Amygdala (tissue), 56 donors: ENCODE measurements at places on chromosomes 16 and 17.

DNA sequence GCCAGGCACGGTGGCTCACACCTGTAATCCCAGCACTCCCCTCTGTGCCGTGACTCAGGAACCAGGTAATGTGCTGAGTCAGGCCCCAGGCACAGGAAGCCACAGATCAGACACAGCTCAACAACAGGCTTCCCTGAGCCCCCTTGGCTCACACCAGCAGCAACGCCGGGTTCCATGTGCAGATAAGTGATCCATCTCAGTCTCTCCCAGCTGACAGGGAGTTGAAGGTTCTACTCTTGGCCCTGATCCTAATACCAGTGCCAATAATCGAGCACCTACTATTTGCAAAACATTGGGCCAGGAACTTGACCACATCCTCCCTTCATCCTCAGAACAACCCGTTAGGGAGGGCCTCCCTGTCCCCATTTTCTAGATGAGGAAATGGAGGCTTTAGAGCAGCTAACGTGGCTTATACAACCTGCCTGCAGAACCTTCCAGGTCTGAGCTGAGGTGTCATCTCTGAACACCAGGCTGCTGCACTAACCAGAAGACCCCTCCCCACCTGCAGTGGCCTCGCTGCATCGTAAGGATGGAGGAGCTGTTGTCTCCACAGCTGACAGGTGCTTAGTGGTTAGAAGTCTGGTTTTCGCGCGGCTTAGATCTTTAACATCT is 64.8 kb upstream of the AMZ2 start:
- DNase-seq = no peak

- DNase-seq = no peak
Measured at GRCh38 chr17:10120749-10121148, 77.7 kb downstream of the GAS7 start.

DNA sequence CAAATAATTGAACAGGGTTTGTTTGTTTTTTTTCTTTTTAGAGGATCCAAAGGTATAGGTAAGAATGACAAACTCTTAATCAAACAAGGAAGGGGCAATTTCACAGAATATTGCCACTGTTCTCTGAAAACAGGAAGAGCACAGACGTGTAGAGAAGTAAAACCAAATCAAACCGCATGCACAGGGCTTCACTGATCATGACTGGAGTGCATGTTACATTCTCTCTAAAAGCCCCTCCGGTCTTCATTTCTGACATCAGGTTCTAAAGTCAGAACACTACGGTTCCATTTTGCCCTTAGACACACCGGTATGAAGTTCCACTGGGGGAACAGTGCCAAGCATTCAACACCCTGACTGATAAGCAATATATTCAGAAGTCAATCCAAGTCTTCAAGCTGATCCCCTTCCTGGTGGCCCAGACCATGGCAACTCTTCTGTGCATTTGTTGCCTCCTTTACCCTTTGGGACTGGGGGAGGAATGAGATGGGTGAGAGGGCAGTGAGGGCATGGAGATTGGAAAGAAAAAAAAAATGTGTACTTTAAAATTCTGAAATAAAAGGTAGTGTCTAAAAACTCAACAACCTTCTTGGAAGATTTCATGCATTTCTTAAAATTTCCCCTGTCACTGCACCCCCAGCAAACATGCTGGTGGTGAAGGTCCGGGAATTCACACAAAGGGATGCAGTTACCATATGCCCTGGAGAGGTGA is 1.4 kb downstream of the MMD start:
- no peak for DNase-seq

GRCh38 chr16:65153365-65154105 is 31.7 kb upstream of the CDH11 start:
- no peak for DNase-seq

DNA sequence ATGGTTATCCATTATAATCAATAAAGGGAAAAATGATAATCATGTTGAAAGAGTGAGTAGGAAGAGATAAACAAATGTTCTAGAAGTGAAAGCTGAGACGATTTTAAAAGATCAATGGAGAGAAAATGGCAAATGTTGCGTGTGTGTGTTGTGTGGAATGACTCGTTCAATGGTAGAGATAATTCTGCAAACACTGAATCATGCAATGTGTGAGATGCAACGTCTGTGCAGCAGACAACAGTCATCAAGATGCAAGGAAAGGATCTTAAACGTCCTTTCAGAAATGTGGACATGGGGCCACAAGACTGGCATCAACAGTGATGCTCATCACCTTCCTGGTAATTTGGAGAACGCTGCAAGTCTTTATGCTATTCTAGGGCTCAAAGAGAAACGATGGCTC is 124.4 kb downstream of the CDYL2 start:
- DNase-seq = no peak

- DNase-seq = no peak
Measured at GRCh38 chr17:2107506-2107905, 52.6 kb downstream of the HIC1 start.

GRCh38 chr17:63531022-63531965 is 8.1 kb downstream of the KCNH6 start:
- no peak for DNase-seq

GRCh38 chr17:45230787-45231480 is 9.2 kb downstream of the FMNL1 start:
- DNase-seq = no peak

- no peak for DNase-seq
Measured at GRCh38 chr17:78356101-78356713, 3.7 kb downstream of the SOCS3 start.

DNA sequence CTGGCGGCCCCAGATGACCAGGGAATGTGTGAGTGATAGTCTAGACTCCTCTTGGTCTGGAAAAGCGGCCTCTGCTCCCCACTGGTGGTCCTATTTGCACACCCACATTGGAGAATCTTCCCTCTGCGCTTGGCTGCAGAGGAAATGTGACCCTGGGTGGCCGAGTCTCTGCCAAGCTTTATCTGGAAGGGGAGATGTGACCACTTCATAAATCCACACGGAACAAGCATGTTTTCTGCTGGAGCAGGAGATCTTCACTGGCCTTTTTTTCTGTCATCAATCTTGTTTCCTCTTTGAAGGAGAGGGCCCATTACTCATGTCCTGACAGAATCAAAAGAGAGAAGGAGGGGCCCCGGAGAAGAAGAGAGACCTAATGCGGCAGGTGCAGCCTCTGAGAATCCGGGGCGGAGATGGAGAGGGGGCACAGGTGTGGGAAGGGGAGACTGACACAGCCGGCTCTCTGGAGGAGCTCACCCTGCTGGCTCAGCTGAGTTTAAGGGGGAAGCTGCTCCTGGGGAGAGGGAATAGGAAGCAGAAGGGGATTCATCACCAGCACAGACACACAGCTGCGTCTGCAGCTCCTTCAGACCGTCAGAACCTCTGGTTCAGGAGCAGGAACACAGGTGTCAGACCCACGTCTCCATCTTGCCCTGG is 116.3 kb downstream of the SOX9 start:
- no peak for DNase-seq

- no peak for DNase-seq
Measured at GRCh38 chr16:67006930-67007658, 18.7 kb downstream of the CES4A start.

- peak; percentile 62 for DNase-seq
Measured at GRCh38 chr17:35774499-35774898, 13.8 kb downstream of the C17orf50 start.

DNA sequence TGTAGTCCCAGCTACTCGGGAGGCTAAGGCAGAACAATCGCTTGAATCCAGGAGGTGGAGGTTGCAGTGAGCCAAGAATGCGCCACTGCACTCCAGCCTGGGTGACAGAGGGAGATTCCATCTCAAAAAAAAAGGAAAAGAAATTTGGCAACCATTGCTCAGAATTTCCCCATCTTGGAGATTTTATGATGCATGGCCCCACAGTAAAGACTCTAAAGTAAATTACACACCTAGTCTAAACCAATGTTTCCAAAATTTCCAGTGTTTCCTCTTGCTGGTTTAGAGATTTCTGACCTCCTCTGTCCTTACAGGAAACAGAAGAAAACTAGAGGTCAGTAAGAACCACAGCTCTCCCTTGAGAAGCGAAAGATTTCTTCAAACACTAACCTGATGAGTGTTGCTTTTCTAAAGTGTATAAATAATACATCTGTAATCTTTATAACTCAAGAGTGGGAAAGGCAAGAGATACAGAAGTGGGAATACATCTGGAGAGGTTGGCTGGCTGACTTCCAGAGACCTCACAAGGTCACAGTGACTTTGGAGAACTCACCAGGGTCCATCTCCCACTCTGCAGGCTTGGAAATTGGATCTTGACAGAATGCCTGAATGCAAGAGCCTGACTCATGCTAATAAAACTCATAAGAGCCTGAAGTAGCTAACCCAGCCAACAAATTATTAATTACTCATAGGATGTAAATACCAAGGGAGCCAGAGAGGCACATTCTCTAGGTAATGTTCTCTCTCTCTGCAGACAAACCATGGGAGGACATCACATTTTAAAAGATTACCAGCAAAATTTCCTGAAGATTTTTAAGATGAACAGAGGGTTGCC is 8.8 kb downstream of the ADAT1 start:
- no peak for DNase-seq

- no peak for DNase-seq
Measured at GRCh38 chr16:6926762-6927161, 405.9 kb upstream of the RBFOX1 start.

GRCh38 chr17:70369391-70369790 is 200.1 kb downstream of the KCNJ2 start:
- DNase-seq = no peak

GRCh38 chr17:37701496-37701898 is 43.4 kb downstream of the HNF1B start:
- DNase-seq = no peak

- DNase-seq = no peak
Measured at GRCh38 chr17:6374761-6375312, 60.1 kb downstream of the AIPL1 start.

GRCh38 chr16:56722200-56722842 is 7.6 kb upstream of the NUP93 start:
- no peak for DNase-seq

DNA sequence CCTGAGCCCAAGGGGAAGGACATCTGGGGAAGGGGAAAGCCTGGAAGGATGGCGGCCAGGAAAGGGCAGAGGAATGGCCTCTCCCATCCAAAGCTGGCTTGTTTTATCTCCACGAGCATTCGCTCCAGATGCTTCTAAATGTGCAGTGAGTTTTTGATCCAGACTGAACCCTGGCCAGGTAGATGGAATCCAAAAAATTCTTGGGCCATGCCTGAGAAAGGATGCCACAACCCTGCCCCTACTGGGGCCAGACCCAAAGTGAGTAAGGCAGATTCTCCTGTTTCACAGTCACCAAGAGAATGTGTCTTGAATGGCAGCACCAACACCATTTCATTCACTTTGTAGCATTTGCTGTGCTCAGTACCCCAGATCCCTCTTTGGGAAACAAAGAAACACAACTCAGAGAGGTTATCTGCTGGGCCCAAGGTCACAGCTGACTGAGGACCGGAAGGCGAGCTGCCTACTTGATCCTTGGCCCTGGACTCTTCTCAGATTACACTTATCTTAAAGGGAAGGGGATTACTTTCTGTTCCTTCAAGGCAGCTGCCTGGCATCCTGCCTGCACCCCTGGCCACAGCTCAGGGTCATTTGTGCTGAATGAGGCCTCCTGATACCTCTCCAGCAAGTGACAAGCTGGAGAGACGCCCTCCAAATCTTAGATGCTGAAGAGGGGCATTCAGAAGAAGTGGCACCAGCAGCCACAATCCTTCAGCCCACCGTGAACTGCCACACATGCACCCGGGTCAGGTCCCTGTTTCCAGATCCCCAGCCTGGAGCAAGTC is 3.6 kb downstream of the LRRC75A start:
- DNase-seq = no peak

DNA sequence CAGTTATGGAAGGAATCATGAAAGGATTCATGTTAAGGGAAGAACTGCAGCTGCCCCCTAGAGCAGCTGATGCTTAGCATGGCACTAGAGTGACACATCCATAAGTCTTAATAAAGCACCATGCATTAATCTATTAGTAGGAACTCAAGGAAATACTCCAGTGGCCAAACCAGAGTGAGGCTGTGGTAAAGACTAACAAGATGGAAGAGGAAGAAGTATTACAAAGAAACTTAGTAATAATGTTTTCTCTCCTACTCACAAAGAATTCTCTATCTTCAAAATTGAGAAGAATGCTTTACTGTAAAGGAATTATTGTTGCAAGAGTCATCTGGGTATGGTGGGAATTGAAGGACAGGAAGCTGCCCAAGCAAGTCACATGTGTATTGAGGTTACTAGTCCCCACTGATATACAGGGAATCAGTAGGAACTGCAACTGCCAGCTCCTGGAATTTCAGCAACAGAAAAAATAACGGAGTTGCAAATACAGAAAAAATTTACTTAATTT is 29.9 kb upstream of the TOM1L1 start:
- no peak for DNase-seq

DNA sequence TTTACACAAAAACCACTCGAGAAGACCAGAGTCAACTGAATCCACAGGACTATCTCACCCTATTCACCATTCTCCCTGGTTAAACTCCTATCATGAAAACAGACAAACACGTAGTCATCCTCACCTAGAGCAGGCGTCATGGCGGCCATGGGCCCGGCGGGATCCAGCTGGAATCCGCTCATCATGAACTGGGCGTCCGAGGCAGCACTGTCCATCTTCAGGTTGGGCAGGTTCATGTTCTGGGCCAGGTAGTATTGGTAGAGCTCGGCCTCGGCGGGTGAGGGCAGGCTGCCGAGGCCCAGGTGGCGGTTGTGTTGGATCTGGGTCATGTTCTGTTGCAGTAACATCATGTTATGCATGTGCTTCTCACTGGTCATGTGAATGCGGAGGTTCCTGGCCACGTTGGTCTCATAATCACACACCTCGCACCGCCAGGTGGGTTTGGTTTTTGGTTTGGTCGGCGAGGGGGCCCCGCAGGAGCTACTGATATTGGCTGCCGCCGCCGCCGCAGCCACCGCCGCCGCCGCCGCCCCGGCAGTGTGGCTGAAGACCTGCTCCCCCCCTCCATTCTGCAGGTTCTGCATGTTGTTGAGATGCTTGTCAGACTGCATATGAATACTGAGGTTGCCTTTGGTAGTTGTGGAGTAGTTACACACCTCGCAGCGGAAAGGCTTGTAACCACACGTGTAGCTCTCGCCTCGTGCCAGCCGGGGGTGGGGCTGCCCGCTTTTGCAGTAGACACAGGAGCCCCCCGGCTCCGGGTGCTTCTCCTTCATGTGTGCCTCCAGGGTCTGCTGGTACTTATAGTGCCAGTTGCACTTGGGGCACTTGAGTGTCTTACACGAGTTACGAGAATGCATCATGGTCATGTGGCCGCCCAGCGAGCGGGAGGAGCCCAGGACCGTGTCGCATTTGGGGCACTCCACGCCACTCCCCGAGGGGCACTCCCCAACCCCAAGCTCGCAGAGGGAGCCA is 90.3 kb downstream of the ZFHX3 start:
- no peak for DNase-seq

- DNase-seq = no peak
Measured at GRCh38 chr16:76243620-76244019, 33.6 kb upstream of the CNTNAP4 start.

DNA sequence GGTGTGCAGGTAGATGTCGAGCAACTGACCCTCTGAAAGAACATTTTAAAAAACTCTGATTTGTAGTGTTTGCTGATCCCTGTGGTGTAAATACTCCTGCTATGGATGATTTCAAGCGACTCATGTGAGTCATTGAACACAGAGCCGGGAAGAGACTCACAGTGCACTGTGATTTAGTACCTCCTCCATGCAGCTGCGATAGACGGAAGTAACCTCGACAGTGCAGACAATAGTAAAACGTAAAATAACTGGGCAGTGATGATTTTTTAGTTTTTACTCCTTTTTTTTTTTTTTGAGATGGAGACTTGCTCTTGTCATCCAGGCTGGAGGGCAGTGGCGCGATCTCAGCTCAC is 8.7 kb downstream of the TBX21 start:
- DNase-seq = no peak

- peak; percentile 87 for DNase-seq
Measured at GRCh38 chr17:59440757-59441463, 109.5 kb downstream of the YPEL2 start.

GRCh38 chr16:10868596-10869469 is 8.2 kb upstream of the CIITA start:
- no peak for DNase-seq
